ENCODE measurements at places on chromosomes 6 and 20.

- DNase-seq: no peak
These were observed 64.1 kb upstream of the CLVS2 start for GRCh38 chr6:122931916-122932315.

DNA sequence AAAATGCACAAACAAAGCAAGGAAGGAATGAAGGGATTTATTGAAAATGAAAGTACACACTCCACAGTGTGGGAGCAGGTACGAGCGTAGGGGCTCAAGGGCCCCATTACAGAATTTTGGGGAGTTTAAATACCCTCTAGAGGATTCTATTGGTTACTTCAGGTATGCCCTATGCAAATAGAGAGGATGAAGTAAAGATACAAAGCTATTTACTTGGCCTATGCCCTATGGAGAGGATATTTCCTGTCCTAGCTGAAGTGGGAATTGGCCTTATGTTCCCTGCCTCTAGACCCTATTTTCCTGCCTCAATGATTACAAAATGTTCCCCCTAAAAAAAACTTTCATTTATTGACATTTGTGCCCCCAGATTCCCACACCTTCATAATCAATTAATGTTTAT, 59.7 kb upstream of the ASIP start:
- no peak for DNase-seq

DNA sequence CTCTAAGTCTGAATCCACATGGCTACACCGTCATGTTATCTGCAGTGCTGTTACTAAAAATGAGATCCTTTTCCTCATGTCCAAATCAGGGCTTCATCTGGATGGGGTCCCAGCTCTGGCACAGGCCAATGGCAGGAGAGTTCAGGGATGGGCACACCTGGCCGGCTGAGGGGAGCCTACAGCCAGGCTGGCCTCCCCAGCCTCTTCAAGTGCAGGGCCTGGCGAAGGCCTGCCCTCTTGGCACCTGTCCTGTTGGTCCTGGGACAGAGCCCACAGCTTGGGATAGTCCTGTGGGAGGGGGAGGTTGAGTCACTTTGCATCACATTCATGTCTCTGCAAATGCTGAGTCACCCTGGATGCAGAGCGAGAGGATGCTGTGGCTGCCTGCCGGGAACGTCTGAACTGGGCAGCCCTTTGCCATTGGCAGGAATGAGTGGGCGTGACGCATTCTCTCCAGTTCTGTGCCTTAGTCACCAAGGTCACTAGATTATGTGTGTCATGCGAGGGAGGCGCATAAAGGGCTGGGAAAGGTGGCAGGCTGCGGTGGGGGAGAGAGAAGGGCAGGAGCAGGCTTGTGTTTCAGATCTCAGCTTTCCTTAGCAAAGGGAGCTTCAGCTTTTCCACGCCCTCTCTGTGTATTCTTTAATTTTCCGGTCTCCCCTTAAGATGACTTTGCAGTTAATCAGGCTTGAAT, 223.2 kb upstream of the ECI2 start:
- DNase-seq: no peak

- no peak for DNase-seq
These were observed 817 bp downstream of the GRM1 start for GRCh38 chr6:146029573-146030184.

DNA sequence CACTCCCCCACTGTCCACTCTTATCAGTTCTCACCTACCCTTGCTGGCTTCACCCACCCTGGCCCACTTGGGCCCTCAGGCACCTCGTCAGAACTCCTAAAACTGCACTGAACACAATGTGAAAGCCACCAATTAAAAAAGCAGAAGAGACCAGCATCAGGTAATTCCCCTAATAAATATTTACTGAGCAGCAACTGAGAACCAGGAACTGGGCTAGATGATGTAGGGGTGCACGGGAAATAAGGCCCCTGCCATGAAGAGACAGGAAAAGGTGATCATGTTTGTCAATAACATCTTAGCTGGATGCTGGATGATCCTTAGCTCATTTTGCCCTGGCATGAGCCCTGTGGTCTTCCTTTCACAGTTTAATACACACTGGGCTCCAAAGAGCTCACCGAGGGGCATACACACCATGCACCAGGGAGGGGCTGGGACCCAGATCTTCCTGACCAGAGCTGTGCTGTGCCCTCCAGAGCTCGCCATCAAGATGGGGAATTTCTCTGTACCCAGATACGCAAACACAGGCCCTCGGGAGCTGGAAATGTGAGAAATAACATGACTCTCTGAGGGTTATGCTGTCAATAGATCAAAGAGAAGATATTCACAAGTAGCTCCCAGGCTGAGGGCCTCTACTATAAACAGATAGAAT, 113.6 kb upstream of the SLC22A16 start:
- no peak for DNase-seq

All from central memory CD8-positive, alpha-beta T cell (primary cell).